Amniotic stem cell (primary cell): ENCODE measurements at places on chromosomes 4 and X.

DNA sequence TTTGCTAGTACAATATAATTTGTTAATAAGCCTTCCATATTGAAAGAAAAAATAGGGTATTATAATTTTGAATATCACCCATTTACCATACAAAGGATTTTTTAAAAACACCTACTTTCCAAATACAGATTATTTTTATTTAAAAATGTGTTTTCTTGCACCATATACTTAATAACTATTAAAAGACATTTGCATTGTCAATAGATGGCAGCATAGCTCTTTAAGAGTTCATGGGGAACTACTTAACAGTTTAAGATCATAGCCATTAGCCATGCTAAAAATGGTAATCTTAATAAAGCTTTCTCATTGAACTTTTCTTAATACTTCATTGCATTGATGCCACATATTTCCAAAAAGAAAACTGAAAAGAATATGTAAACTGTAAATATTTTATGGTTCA, 1995.9 kb downstream of the C4orf33 start:
- DNase-seq = peak; percentile 44

DNA sequence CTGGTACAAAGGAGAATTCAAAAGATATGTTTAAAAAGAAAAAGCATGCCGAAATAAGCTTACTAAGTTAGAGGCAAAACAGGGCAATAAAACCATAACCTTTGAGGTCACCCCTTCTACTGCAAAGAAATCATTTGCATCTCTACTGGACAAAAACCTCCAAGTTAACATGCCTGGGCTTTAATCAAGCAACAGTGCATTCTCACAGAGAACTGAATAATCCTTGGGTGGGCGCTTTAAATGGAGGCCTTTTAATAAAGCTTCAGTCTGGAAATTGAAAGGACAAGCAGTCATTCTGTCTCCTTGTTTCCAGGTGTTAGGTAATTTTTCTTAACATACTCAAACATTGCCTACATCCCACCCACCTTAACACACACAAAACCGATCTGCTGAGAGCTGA, 34.6 kb upstream of the SMS start:
- no peak for DNase-seq

GRCh38 chr4:77800483-77801259, 18.5 kb downstream of the CNOT6L start:
- no peak for DNase-seq

DNA sequence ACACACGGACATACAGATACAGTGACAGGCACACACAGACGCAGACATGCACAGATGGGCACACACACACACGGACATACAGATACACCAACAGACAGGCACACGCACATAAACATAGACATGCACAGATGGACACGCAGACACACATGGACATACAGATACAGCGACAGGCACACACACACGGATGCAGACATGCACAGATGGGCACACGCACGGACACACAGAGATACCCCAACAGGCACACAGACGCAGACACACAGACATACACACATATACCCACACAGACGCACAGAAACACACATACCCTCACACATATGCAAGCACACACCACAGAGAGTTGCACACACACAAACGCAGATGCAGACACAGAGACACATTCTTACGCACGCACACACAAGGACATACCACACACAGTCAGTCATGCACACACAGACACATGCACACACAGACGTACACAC, 24.4 kb upstream of the SLC25A6 start:
- DNase-seq = no peak

- DNase-seq = no peak
These were observed 6.5 kb upstream of the NUDT6 start for GRCh38 chr4:122928930-122929329.

DNA sequence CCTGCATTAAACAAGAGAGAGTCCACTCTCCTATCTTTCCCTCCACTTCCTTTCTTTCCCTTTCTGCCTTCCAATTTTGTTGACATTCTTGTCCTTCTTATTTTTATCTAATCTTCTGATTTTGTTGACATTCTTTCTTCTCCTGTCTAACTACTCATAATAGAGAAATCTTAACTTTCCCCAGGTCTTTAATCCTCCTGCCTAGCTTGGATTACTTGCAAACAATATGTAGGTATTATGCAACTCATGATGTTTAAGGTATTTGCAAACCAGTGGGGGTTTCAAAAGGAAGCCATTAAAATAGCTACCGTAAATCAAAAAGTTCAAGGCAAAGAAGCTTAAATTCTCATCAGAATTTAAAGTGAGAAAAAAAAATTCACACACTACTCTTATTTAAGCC, 53.9 kb downstream of the PROM1 start:
- no peak for DNase-seq

GRCh38 chr4:7966281-7967062, 26.8 kb upstream of the AFAP1 start:
- DNase-seq = no peak

DNA sequence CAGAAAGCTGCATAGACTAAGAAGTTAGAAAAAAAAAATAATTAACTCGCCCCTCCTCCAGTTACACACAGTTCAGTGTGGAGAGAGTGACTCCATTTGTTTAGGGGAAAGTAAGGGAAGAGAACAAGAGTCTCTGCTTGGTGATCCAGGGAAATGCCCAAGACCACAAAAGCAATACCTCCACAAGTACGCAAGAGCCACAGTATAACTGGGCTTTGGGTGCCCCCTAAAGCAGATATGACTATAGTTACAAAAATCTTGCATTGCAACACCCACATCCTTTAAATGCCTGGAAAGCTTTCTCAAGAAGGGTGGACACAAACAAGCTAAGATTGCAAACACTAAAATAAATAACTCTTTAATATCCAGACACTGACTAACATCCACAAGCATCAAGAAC, 164.2 kb upstream of the NRK start:
- DNase-seq = no peak
